ENCODE measurements at places on chromosomes 1 and 21.

DNA sequence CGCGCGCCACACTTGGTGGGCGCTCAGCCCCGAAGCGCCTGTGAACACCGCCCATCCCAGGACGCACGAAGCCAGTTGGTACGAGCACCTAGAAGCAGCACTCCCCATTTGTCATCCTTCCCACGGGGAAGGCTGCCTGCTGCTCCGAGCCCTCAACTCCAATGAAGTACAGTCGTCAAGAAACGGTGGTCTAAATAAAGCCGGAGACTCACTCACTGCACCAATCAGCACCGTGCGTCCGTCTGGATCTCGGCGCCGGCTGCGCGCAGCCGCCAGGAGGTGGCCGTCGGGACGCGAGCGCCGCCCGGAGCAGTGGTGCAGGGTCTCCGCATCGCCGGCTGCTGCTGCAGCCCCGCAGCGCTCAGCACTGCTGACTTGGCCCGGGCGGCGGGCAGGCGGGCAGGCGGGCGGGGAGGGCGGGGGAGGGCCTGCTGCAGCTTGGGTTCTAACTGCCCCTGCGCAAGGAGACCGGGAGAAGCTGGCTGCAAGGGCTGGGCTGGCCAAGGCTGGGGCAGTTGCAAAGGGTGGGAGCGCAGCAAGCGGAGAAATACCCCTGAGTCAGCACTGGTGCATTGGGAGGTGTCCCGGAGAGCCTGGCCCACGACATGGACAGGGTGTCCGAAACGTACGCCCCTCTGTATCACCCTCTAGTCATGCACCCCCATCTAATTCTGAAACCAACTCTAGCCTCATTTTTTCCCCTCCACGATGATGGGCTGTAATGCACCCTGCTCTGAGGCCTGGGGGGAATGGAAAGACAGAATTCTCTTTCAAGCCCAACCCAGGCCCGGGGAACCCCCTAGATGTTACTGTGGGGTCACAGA is 35.8 kb upstream of the H6PD start:
- DNase-seq: no peak

DNA sequence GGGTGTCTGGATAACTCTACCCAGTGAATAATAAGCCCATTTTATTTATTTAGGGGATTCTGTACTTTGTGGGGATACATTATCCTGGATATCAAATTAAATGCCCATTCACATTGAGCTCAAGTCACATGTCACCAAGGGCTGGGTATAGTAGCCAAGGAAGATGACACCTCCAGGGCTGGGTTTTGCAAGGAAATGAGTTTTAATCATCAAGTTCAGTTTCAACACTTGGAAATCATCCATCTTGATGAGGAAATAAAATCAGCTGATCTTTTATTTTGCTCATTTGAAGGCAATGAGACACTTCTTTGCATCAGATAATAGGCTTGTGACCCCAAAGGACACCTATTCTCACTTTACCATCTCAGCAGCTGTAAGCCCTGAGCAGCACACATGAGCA is 80.0 kb upstream of the TNR start:
- no peak for DNase-seq

DNA sequence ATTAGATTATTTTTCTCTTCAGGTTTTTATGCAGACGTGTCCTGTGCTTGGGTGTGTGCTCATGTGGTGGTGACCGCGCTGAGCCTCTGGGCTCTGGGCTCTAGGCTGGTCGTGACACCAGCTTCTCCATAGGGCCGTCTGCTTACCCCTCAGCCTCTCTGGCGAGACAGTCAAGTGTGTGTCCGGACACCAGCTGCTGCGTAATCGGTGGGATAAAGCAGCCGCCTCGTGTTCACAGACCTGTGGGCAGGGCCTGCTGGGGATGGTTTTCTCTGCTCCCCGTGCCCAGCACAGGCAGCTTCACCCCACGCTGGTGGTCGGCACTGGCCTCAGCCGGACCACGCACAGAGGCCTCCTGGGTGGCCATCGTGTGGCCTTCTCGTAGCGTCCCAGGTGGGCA is 33.6 kb upstream of the DIP2A start:
- no peak for DNase-seq

DNA sequence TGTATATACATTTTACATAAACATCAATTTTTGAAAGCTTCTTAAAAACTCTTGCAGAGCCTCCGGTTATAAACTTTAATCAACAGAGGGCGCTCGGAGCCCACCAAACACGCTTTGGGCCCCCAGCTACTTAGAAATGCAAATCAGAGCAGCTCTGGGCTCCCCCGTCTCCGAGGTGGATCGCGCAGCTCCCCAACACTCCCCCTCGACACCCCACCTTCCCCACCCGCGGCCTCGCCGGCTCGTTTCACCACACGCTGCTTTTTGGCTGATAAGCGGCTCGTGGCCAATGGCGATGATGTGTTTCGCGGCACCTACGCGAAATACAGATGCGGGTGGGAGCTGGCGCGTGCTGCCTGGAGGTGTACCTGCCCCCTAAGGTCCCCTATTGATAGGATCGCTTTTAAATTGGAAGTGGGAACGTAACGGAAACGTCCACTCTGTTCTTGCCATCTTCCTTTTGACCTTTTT is 1.7 kb upstream of the KIF26B start:
- DNase-seq: peak; percentile 55

DNA sequence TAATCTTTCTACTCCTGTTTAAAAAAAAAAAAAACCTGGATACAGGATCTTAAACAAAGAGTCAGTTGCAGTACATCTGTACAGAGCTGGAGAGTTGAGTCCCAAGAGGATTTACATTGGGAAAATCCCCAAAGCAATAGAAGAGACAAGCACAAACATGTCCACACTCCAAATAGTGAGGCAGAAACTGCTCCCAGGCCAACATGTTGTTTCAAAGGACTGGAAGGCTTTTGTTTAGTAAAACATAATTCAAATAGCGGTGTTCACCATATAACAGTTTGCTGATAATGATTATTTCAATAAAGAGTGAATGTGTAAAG is 425.4 kb downstream of the ADGRL2 start:
- no peak for DNase-seq

DNA sequence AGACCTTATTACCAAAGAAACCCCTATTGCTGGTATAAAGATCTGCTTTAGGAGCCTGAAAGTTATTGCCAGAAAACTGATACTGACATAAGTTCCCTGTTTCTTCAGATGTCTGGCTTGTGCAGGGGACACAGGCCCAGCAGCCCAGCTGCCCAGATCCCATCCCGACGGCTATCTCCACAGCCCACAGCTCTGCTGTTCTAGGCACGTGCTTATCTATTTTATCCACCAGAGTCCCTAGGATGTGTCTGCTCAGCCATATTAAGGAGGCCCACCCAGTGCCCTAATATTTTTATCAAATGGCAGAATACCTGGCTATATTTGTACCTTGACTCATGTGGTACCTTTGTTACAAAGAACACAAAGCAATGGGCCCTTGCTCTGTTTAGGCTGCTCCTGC is 58.9 kb downstream of the DDX20 start:
- DNase-seq: peak; percentile 63

- DNase-seq: peak; percentile 86
Observed at GRCh38 chr21:43767984-43768867, 7.9 kb downstream of the CSTB start.

- no peak for DNase-seq
Observed at GRCh38 chr1:162612606-162613400, 19.5 kb upstream of the DDR2 start.

DNA sequence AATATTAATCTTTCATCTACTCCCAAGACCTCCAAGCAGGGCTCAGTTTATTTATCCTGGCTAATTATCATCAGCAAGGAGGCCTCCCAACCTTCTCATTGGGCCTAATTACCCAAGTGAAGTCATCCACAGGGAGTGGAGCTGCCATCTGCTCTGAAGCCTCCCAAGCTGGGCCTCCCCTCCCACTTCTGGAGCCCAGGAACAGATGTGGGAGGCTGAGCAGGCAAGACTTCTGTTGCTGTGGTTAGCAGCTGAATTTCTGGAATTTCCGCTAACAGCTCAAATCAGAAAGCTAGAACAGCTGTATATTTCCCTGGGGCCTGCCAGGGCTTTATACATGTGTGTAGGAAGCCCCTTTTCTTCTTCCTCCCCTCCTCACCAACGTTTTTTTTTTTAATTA is 127.5 kb downstream of the UCK2 start:
- no peak for DNase-seq

DNA sequence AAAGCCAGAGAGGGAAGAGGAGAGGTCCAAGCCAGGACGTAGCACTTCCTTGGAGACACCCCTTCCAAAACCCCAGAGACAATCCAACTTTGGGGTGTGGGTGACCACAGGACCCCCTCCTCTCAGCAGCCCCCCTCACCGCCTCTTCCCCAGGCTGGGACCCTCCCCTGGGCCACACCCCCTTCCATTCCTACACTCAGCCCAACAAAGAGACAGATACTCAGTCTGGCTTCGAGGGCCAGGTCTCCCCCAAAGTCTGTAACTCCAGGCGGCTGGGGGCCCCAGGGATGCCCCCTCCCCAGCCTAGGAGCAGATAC is 1.4 kb downstream of the MEX3A start:
- DNase-seq: no peak

GRCh38 chr1:233121947-233122559 is 171.6 kb downstream of the NTPCR start:
- DNase-seq: no peak

DNA sequence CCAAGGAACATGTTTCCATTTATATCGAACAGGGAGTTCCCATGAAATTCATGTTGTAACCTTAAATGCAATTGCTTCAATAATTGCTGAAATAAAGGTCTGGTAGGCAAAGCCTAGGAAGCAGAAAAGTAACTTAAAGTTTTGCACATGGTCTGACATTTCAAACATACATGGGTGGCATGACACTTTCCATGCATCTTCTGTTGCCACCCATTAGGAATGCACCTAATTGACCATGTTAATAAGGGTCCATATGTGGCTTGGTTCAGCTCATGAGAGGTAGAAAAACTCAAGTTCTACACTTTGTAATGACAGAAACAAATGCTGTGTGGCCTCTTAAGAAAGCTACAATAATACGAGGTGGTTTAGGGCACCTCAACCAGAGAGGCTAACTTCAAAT is 72.0 kb upstream of the GORAB start:
- DNase-seq: no peak

- DNase-seq: no peak
Observed at GRCh38 chr1:19028546-19029129, 72.2 kb upstream of the IFFO2 start.
